ENCODE measurements at places on chromosomes 16 and 17.

GRCh38 chr16:89084411-89084810 is 9.2 kb upstream of the ACSF3 start:
- DNase-seq: no peak

DNA sequence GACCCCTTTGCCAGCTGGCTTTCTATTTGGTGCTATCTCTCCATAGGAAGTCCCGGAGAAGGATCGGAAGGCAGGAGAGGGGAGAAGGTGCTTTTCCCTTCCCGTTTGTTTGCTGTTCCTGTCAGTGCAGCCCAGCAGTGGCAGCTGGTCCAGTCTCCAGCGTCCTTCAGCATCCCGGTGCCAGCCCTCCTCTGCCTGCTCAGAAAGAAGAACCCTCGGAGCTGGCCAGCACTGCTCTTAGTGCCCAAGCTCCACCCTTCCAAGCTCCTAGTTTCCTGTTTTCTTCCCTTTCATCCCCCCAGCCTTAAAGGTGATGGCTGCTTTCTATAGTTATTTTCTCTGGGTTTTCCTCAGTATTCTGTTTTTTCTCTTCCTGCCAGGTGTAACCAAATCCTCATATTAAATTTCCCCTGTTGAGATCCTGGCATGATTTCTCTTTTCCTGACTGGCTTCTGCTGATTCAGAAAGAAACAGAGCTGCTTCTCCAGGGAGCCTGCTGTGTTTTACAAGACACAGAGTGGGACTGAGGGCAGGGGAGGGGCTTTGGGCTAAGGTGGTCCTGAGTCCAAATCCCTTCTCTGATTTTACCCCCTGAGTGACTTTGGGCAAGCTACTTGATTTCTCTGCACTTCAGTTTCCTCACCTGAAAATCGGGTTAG is 186.8 kb downstream of the COPRS start:
- DNase-seq: no peak

DNA sequence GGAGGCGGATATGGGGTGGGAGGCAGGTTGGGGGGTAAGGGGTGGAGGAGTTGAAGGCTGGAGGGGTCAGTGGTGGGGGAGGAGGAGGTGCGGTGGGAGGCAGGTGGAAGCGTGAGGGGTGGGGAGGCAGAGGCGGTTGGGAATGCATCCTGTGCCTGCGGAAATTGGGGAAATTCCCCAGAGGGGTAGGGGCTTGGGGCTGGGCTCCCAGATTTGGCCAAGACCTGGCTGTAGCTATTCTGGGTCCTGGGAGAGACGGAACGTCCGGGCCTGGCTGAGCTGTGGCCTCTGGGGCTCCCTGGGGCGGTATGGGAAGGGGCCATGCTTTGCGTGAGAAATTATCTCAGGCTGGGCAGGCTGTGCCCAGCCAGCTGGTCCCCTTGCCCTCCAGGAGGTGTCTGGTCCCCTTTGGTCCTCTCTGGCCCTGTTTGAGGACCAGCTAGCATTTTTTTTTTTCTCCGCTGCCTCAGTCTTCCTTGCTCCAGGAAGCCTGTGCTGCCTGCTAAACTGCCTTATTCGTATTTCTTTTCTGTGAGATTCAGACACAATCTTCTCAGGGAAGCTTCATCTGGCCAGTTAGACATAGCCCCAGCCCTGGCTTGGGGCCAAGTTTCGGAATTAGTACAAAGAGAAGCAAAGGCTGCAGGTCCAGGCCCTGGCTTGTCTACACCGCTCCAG is 7.3 kb upstream of the TRPV2 start:
- peak; percentile 49 for DNase-seq

DNA sequence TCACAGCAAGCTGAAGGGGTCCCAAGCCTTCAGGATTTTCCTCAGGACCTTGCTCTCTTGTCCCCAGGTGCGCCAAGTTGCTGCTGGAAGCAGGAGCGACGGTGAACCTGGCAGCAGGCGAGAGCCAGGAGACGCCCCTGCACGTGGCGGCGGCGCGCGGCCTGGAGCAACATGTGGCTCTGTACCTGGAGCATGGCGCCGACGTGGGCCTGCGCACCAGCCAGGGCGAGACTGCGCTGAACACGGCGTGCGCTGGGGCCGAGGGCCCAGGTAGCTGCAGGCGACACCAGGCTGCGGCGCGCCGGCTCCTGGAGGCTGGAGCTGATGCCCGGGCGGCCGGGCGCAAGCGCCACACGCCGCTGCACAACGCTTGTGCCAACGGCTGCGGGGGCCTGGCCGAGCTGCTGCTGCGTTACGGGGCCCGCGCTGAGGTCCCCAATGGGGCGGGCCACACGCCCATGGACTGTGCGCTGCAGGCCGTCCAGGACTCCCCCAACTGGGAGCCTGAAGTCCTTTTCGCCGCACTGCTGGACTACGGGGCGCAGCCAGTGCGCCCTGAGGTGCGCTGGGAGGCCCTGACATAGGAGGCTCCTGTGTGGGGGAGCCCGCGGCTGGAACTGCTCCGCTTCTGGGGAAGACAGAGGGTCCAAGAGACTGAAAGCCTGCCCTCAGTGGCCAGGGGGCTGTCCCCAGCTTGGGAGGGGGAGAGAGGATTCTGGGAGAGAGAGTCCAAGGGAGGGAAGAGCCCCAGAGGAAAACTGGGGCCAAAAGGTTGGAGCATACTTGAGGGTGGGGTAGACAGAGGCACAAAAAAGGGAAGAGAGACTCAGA is 6.4 kb downstream of the ASB16 start:
- DNase-seq: no peak

GRCh38 chr17:33603789-33604188 is 310.7 kb upstream of the ASIC2 start:
- no peak for DNase-seq

GRCh38 chr16:68770671-68771070 is 33.6 kb downstream of the CDH1 start:
- DNase-seq: no peak

DNA sequence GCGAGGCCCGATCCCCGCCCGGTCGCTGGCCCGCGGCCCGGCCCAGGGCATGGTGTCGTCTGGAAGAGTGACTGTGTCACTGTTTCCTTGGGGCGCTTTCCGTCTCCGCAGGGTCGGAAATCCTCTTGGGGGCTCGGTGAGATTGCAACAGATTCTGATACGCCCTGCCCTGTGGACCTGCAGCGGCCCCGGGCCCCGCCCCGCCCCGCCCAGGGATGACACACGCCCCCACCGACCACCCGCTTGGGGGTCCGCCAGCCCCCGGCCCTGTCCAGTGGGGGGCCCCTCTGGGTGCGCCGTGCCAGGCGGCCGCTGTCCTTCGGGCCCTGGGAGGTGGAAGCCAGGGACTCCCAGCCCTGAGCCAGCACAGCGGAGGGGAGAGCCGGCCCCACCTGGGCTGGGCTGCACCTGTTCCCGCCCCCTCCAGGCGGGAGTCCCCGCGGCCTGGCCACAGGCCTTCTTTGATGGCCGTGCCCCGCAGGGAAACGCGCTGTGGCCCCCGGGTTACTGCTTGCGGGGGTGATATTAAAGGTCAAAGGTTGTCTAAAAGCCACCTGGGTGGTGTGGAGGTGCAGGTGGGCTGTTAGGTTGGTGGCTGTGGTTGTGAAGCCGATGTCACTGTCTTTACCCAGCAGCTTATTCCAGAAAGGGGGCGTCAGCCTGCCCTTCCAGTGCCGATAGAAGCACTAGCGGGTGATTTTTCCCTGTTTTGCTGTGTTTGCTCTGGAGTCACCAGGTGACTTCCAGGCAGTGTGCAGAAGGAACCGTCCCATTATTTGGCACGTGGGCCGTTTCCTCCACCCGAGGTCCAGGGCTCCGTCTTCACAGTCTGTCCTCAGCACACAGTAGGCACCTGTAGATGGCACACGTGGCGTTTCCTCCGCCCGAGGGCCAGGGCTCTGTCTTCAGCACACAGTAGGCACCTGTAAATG is 752 bp downstream of the TBC1D24 start:
- no peak for DNase-seq

- DNase-seq: peak; percentile 38
Measured at GRCh38 chr17:51045621-51046020, 75.0 kb downstream of the SPAG9 start.

GRCh38 chr17:58758890-58759289 is 3.2 kb downstream of the PPM1E start:
- no peak for DNase-seq

- DNase-seq: no peak
Measured at GRCh38 chr16:57377080-57377841, 5.0 kb downstream of the CX3CL1 start.

DNA sequence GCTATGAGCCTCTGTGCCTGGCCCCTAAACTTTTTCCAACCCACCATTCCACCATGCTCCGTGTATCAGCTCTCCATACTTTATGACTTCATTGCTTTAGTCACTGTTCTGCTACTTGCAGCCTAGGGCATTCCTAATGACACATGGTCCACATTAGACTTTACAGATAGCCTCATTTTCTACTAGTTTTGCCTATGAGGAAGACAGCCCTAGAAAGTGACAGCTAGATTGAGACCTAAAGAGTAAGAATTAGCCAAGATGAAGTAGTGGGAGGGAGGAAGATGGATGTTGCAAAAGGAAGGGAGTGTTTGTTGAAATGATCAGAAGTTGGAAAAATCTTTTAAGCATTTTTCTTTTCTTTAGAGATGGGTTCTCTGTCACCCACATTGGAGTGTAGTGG is 11.0 kb downstream of the C16orf54 start:
- DNase-seq: no peak

DNA sequence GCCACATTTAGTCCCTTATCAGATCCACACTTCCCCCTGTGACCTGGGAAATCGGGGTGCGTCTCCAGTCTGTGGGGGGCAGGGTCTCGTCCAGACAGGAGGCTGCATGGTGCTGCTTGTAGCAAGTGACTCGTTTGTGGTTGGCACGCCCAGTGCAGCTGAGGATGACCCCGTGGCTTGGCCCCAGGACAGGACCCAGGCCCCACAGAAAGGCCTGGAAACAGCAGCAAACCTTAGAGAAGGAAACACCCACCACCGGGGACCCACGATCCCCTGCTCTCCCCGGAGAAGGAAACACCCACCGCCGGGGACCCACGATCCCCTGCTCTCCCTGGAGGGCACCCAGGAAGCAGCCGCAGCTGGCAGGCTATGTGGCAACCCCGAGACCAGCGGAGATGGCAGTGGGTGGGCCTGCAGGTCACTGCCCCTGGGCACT is 8.2 kb upstream of the C16orf95 start:
- no peak for DNase-seq

GRCh38 chr16:46826631-46827030 is 4.3 kb downstream of the C16orf87 start:
- no peak for DNase-seq

GRCh38 chr17:44004761-44005526 is 522 bp downstream of the NAGS start:
- no peak for DNase-seq

- DNase-seq: no peak
Measured at GRCh38 chr16:30660424-30661261, 2.4 kb downstream of the FBRS start.

GRCh38 chr16:79013930-79014660 is 586.4 kb downstream of the MAF start:
- DNase-seq: no peak

- DNase-seq: no peak
Measured at GRCh38 chr16:48041981-48042421, 113.8 kb downstream of the ABCC12 start.

DNA sequence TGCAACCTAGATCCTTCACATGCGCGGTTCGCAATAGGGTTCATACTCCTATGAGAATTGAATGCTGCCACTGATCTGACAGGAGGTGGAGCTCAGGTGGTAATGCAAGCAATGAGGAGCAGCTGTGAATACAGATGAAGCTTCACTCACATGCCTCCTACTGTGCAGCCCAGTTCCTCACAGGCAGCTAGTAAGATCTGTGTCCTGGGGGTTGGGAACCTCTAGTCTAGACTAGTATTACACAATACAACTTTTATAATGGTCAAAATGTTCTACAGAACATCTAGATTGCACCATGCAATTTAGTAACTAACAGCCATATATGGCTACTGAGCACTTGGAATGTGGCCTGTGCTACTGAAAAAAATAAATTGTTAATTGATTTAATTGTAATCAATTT is 26.7 kb downstream of the ABCA5 start:
- no peak for DNase-seq

DNA sequence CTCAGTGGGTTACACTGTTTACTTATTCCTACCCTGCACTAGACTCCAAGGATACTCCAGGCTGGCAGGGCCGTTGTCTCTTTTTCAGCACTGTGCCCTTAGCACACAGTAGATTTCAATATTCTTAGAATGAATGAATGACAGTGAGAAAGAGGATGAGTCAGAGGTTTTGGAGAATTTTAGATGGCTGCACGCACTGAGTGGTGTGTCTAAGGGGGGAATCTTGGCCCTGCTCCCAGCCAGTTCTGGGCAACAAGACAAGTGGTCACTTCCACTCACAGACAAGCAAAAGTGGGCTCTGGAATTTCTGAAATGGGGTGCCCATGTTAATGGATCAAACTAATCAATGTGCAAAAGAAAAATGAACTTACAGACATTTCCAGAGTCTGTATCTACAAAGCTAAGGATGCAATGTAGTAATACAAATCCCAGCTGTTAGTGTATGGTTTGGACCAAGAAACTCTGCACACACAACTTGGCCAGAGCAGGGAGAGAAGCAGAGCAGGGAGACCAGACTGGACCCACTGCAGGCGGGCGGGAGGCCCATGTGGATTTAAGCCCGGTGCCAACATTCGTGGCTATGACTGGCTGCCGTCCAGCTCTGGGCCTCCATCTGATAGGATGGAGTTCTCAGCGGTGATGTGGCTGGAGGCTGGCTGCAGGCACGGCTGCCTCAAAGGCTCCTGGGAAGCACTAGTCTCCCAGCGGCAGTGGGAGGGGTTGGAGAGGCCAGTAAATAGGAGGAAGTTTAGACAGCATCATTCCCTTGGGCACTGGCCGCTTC is 95.6 kb upstream of the CDYL2 start:
- DNase-seq: peak; percentile 47

DNA sequence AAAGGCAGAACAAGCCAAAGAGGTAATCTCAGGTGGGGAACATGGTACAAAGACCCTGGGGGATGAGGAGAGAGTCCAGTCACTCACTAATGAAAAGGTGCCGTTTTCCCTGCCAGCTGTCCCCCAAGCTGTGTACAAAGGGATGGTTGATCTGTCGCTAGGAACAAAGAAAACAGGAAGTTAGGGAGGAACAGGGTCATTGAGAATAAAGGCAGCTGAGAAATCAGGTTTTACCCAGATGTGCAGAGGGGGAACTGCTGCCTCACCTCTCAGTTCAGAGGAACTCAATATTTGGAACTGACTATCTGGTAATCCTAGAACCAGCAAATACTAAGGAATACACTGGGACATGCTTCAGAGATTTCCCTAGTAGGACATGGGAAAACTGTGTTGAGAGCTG is 1.5 kb downstream of the RSKR start:
- DNase-seq: no peak
